ENCODE measurements at places on chromosomes 12 and 14.

DNA sequence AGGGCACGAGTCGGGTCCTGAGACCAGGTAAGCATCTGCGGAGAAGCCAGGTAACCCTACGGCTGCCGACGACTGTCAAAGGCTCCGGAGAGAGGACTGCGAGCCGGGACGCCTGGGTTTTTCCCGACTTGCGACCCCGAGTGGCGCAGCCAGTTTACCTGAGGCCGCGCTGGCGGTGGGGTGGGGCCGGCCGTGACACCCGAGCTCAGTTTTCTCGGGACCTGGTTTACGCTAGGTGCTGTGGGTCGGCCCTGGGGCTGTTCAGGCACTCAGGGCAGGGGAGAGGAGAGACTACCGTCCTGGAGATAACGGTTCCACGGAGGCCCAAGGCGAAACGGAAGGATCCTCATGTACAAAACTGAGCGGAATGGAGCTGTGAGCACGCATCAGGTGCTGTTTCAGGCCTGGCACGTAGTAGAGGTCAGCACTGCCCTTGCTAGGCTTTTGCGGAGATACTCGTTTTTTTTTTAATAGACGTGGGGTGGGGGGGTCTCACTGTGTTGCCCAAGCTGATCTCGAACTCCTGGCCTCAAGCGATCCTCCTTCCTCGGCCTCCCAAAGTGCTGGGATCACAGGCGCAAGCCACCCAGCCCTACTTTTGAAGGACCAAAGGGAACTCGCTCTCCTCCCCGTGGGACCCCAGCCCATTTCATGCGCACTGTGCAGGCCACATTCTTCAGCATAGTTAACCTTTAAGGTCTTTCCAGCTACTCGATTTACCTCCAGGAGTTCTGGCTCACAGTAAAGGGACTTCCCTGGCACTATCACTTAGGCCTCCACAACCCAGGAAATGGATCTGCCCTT is 471 bp downstream of the MTRFR start:
- DNase-seq, result no peak

DNA sequence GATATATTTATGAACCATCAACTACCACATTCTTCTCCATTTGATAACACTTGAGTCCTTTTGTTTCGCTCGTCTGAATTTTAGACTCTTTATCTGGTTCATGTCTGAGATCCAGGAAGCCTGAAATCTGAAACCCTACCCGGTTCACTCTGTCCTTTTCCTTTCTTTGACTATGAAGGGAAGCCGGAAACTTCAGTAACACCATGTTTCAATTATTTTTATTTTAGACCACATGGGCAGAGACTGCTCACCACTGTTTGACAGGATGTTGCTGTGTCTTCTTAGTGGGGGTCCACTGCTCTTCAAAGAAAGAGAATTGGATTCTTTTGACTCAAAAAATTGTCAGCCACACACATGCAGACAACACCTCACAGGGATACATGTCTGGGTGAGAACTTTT is 331.9 kb upstream of the FLRT2 start:
- DNase-seq, result no peak

- DNase-seq, result no peak
These were observed 1.1 kb downstream of the AJUBA start for GRCh38 chr14:22981090-22981875.

GRCh38 chr12:41981758-41982157 is 162.9 kb downstream of the GXYLT1 start:
- no peak for DNase-seq

DNA sequence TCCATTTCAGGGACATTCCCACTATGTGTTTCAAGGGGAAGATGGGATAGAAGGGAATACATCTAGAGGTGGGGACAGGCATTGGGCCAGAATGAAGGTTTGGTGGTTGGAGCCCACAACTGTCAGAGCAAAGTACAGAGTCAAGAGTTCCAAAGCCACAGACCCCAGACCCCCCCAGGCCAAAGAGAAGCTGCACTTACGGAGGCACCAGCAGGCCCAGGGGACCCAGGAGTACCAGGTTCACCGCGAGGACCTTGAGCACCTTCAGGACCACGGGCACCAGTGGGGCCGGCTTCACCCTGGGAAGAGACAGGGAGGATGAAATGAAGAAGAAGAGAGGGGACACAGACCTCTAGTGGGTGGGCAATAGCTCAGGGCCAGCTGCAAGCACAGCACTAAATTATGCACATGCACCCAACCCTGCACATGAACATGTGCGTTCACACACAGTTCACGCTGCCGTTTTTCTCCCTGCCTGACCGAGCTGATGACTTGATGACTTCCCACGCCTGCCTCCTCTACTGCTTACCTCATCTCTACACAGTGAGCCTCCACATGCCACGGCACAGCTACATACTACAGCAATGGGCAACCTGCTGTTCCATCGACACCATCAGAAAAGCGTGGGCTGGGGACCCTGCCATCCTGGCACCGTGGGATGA is 16.7 kb downstream of the COL2A1 start:
- DNase-seq, result no peak

- DNase-seq, result no peak
These were observed 514.0 kb downstream of the FUT8 start for GRCh38 chr14:65926504-65926903.

GRCh38 chr12:101567918-101568317 is 26.9 kb upstream of the MYBPC1 start:
- no peak for DNase-seq

DNA sequence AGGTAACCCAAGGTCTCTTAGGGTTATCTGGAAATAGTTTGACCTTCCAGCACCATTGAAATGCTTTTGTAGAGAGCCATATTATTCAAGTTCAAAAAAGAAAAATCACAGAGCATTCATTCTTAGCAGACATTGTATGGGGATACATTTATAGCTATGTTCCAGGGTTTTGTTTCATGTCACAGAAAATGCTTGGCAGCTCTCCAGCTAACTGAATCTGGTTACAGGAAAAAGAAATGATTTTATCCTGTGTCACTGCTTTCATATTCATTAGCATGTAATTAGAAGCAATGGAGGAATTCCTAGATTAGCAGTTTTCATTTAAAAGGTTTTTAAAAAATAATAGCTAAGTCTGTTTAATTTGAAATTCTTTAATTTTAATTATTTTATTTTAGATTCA is 78.9 kb downstream of the SNAPC1 start:
- DNase-seq, result no peak

DNA sequence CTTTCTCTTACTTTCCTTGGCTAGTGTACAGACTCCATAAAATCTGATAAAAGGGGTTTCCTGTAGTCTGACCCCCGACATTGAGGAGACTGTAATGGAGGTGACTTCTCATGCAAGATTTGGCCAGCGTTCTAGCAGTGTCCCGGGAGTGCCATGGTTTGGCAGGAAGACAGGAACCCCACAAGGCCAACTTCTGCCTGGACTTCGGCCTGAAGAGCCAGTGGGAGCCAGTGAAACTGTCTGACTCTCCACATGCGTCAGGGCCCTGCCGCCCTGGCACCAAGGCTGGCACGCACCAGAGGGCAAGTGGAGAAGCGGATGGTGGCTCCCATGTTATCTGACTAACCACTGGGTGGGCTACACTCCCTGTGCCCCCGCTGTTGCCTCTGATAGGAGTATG is 70.5 kb downstream of the TMEM260 start:
- DNase-seq, result no peak

DNA sequence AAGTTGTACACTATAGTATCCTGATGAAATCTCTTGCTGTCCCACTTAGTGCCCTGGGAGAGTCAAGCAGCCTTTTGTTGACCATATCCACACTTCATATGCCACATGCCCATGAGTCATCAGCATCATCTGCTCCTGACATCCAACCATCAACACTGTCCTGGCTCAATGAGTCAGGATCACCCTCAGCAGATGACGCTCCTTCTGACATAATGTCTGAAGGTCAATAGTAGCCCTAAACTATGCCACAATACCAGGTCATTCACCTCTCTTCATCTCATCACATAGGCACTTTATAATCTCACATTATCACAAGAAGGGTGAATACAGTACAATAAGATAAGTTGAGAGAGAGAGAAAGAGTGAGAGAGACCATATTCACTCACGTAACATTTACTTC is 369.0 kb upstream of the FAR2 start:
- DNase-seq, result no peak

DNA sequence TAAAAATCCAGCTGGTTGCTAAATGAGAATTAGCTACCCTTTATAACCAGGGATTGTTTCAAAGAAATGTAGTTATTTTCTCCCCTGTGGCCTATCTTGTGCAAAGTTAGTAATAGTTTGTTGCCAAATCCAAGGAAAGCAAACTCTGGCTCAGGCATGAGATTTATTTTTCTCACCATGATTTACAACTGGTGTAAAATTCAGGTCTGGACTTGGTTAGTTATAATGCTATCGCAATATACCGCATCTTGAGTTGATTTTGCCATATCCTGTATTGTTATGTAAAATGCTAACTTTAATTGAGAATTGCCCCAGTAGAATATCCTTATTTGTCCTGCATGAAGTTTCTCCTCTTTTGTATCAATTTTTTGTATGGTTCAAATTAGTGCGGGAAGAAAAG is 135.5 kb downstream of the CRADD start:
- no peak for DNase-seq

DNA sequence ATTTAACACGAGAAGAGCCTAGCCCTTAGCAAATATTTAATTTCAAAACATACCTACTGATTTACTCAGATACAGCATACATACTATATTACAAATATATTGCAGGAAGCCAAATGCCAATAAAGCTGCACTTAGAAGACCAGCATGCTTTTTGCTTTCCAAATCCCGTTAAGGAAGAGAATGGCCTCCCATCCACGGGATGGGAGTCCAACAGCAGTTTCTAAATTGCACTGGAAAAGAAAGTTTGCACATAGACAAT is 156.3 kb upstream of the FOXN3 start:
- DNase-seq, result no peak

DNA sequence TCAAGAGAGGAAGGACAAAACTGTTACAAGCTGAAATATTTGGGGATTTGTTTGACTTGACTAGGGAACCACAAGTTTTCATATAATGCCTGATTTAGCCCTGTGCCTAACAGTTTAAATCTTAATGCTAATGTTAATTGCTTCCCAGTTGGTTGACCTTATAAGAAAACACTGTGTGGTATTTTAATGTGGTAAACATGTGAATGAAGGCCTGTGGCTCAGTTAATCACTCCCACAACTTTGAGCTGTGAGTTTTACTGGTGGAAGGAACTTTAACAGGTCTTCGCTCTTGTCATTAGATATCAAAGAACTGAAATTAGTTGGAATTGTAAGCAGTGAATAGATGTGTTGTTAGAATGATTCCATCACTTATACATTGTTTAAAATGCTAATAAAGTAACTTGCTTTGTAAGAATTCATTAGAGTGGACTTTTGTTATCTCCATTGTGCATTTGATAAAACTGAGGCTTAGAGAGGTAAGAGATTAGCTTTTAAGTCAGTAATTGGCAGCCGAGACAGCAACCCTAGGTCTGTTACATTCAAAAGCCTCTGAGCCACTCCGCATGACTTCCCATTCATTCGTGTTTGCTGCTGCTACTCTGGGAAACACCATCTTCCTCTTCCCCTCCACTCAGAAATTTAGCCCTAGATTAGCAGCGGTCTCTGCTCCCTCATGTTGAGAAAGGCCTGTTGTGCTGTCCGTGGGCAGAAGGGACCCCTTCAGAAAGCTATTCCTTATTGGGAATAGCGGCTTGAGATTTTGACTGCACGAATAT is 1.0 kb upstream of the TBK1 start:
- no peak for DNase-seq

DNA sequence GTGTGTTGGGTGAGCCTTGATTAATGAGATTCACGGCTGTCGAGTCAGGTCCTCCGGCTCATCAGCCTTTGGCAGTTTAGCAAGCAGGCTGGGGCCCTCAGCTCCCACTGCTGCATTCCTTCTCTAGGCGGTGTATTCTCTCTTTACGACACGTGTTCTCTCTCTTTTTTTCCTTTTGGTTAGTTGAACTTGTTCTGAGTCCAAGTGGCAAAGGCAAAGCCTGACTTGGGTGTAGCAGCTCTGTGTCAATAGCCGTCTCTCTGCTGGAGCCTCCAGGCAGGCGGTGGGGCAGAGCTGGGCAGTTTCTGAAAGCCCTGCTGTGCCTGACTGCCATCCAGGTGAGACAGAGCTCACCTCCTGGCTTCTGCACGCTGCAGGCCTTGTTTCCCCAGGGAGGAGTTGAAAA is 46.6 kb downstream of the SUSD6 start:
- DNase-seq, result no peak

DNA sequence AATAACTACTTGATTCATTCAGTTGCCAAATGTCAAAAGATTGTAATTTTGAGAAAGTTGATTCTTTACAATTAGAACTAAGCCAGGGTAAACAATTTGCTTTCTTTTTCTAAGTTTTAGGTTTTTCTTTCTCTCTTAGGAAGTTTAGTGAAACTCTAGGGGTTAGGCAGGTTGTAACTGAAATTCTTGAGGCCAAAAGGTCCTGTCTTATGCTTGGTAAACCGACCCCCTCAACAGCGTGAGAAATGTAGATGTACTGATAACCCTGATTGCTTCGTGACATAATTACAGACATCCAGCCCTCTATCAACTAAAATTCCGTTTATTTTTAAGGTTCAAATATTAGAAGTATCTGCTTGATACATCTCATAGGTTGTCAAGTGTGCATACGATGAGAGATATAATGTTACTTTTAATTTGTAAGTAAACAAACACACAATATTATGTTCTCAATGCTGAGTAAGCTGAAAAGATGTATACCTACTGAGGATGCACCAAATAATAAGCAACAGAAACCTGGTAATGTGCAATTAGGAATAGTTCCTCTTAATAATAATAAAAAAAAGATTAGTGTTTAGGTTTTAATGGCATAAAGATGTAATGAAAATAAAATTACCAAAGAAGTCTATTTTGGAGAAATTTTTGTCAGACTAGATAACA is 7.2 kb downstream of the FUT8 start:
- DNase-seq, result no peak

GRCh38 chr12:6852651-6853354 is 853 bp downstream of the USP5 start:
- DNase-seq, result no peak

- no peak for DNase-seq
These were observed 1492.4 kb upstream of the FLRT2 start for GRCh38 chr14:84037593-84037992.

- no peak for DNase-seq
These were observed 189.5 kb upstream of the FRMD6 start for GRCh38 chr14:51462182-51462581.

GRCh38 chr12:113748707-113749432 is 217.3 kb downstream of the RBM19 start:
- DNase-seq, result no peak

DNA sequence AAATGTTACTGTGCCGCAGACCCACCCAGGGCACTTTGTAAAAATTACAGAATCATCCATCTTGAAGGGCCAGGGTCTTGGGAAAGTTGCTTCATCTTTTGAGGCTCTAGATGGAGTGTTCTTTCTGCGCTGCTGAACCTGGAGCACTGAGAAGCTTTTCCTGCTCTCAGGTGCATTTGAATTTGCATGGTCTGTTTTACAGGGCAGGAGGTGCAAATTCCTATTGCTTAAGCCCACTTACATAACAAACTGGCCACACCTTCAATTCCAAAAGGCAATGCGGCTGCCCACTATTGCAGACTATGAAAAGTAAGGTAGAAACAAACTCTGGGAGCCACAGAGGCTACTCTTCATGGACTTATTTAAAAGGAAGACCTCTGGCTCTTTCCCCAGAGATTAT is 254.8 kb downstream of the CACNA1C start:
- no peak for DNase-seq

Data from activated gamma-delta T cell treated with anti-CD3 and anti-CD28 coated beads, Interleukin-2, amount 50 U/mL, for 16 hours (primary cell).